Chondrocyte (in vitro differentiated cells): ENCODE measurements at places on chromosomes 16 and 17. TPM values are rescaled to one million over a fixed set of nuclear protein-coding genes. Genes with fewer than 3 reads are reported as not detected.

Gene EPX
- total RNA-seq = not detected in 3 replicates

Gene B3GNT9
- 39.9 to 64.4 TPM (median 41.4 TPM) in 3 replicates for total RNA-seq

DNA sequence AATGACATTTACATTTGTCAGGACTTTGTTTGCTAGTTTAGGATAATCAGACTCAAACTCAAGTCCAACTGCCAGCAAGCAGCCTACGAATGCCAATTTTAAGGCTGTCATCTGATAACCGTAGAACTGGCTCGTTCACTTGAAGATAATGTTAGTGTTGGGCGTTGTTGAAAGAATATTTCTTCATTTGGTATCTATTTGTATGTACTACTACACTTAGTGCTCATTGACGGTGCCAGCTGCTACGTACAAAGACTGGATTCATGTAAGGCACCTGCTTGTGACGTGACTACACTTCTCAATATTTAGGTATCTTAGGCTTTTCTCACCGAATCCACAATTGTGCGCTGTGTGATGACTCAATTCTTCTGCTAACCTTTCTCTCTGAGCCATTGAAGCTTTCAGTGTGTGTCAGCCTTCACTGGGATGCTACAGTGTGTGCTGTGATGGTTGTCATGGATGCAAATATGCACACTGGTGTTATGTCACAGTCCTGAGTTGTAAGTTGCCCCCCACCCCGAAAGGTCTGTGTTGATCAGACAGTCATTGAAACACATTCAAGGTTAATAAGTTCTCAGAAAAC, 5.7 kb downstream of the ATP2C2 start:
- H3K27me3 ChIP-seq = peaks cover 69% of the 10 kb centered on the region
- no peak overlapping the region for H3K27ac ChIP-seq
- no peak overlapping the region for H3K4me3 ChIP-seq

GRCh38 chr16:19474617-19475016, 47.3 kb downstream of the GDE1 start:
- no peak overlapping the region for H3K4me3 ChIP-seq
- H3K27me3 ChIP-seq = peaks cover 16% of the 10 kb centered on the region
- H3K36me3 ChIP-seq = no peaks in the 10 kb centered on the region
- H3K27ac ChIP-seq = no peak overlapping the region

GRCh38 chr16:49496656-49497055, 123.1 kb downstream of the C16orf78 start:
- no peaks in the 10 kb centered on the region for H3K36me3 ChIP-seq
- peaks cover 5% of the 10 kb centered on the region for H3K4me1 ChIP-seq
- no peak overlapping the region for H3K4me3 ChIP-seq
- H3K27me3 ChIP-seq = peaks cover 2% of the 10 kb centered on the region
- DNase-seq = peak; percentile 52

DNA sequence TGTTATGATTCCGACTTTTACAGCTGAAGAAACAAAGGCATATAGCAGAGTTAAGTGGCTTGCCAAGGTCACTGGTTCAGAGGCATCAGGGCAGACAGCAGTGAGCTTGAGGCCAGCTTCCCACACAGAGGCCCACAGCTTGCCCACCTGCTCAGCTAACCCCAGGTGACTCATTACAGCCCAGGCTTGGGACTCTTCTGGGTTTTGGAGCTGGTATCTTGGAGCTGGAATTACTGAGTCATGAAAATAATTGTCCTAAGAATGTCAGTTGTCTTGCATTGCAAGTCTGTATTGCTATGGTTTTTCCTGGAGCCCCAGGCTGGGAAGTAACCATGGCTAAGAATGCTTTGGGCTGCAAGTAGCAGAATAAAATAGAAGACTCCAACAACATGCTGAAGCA, 32.4 kb upstream of the IRX3 start:
- peak overlapping the region; percentile 6 for H3K27ac ChIP-seq
- no peaks in the 10 kb centered on the region for H3K4me1 ChIP-seq
- peaks cover 17% of the 10 kb centered on the region for H3K27me3 ChIP-seq
- DNase-seq = no peak
- no peaks in the 10 kb centered on the region for H3K36me3 ChIP-seq

- peaks cover 17% of the 10 kb centered on the region for H3K27me3 ChIP-seq
- no peak overlapping the region for H3K4me3 ChIP-seq
- no peaks in the 10 kb centered on the region for H3K4me1 ChIP-seq
- no peak overlapping the region for H3K27ac ChIP-seq
These were observed 3.0 kb downstream of the KRT38 start for GRCh38 chr17:41437769-41438168.

DNA sequence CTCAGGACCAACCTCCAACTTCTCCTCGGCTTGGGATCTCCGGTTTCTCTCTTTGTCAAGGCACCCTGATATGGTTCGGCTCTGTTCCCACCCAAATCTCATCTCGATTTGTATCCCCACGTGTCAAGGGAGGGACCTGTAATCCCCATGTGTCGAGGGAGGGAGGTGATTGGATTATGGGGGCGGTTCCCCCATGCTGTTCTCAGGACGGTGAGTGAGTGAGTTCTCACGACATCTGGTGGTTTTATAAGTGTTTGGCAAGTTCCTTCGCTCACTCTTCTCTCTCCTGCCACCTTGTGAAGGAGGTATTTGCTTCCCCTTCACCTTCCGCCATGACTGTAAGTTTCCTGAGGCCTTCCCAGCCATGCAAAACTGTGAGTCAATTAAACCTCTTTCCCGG, 117.9 kb downstream of the SEC14L1 start:
- H3K4me3 ChIP-seq = no peak overlapping the region
- H3K4me1 ChIP-seq = peaks cover 20% of the 10 kb centered on the region
- H3K36me3 ChIP-seq = no peaks in the 10 kb centered on the region
- H3K27ac ChIP-seq = no peak overlapping the region
- no peaks in the 10 kb centered on the region for H3K27me3 ChIP-seq
- DNase-seq = no peak

DNA sequence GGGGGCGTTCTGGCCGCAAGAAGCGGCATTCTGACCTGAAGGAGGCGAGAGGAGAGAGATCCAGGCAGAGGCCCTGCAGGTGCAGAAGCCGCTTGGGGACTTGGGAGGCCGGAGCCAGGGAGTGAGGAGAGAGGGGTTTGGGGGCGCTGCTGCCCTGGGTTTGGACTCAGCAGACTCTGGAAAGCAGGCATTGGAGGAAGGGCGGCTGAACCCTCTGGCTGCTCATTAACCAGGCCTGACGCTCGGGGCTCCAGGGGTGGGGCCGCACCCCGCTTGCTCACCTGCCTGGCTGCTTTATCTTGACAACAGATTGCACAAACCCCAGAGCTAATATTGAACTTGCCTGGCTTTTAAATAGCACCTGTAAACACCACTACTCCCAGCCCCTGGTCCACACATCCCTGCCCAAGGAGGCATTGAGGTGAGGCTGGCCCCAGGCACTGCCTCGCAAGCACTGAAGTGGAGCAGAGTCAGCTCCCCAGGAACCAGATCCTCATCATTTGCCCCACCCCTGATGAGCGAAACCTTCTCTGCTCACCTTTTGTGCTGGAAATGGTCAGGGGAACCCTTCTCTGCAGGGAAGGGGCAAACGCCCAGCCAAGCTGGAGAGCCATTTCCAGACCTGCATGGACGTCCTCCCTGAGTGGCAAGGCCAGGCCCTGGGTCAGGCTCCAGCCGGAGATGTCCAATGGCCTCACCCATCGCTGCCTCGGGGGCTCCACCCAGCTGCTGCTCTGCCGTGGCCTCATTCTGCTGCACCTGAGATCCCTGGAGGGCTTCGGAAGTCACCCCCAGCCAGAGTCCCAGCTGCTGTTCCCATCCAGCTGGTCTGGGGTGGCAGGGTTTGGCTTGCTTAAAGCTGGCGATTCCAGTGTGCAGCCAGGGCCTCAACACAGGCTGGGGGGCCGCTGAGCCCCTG, 190.2 kb upstream of the GSE1 start:
- peaks cover 16% of the 10 kb centered on the region for H3K27me3 ChIP-seq
- no peak overlapping the region for H3K4me3 ChIP-seq
- peaks cover 7% of the 10 kb centered on the region for H3K4me1 ChIP-seq
- H3K27ac ChIP-seq = no peak overlapping the region
- DNase-seq = peak; percentile 83
- no peaks in the 10 kb centered on the region for H3K36me3 ChIP-seq

GRCh38 chr16:85348911-85349334, 236.7 kb upstream of the CIBAR2 start:
- no peak for DNase-seq
- peaks cover 4% of the 10 kb centered on the region for H3K27me3 ChIP-seq
- peaks cover 22% of the 10 kb centered on the region for H3K4me1 ChIP-seq
- H3K4me3 ChIP-seq = no peak overlapping the region
- no peak overlapping the region for H3K27ac ChIP-seq
- H3K36me3 ChIP-seq = no peaks in the 10 kb centered on the region

GRCh38 chr17:12959441-12959840, 58.4 kb downstream of the ELAC2 start:
- H3K27me3 ChIP-seq = no peaks in the 10 kb centered on the region
- H3K4me1 ChIP-seq = no peaks in the 10 kb centered on the region
- no peak overlapping the region for H3K27ac ChIP-seq
- no peak overlapping the region for H3K4me3 ChIP-seq
- no peak for DNase-seq
